ENCODE measurements at places on chromosomes 3 and 15. TPM values are rescaled to one million over a fixed set of nuclear protein-coding genes. Genes with fewer than 3 reads are reported as not detected.

DNA sequence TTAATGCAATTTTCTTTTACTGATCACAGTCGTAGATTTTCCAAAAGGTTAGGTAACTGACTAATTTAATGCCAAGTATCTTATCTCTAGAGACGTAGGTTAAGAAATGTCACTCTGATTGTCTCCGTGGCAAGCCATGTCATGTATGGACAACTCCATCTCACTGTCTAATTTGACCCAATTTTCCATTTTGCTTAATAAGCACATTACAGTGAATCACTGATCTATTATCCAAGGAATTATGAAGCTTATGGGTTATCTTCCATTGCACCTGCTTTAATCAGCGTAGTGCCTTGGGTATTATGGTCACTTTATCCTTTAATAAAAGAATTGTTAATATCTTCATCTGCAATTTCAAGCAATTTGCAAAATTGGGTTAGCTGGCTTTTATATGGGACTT, 557.4 kb upstream of the ROBO2 start:
- H3K4me1 ChIP-seq, result no peaks in the 10 kb centered on the region
- H3K27me3 ChIP-seq, result no peaks in the 10 kb centered on the region
- DNase-seq, result no peak
- no peaks in the 10 kb centered on the region for H3K36me3 ChIP-seq
- H3K27ac ChIP-seq, result no peak overlapping the region

- no peaks in the 10 kb centered on the region for H3K27me3 ChIP-seq
- peak overlapping the region; percentile 26 for H3K4me3 ChIP-seq
- no peaks in the 10 kb centered on the region for H3K36me3 ChIP-seq
- peak; percentile 45 for DNase-seq
Observed at GRCh38 chr3:147945968-147946519, 536.9 kb downstream of the ZIC1 start.

DNA sequence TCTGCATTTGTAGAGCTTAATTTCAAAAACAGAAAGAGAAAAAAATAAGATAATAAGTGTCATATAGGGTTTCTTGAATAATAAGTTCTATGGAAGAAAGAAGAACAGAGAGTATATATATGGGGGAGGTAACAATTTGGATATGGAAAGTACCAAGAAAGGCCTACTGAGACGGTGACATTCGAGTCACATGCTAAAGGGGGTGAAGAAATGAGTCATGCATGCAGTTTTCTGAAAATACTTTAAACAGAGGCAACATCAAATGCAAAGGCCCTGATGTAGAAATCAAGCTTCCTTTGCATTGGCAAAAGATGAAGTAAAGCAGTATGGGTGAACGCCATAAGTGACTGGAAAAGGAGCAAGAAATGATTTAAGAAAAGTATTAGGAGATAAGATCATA, 371.6 kb upstream of the ZNF385D start:
- no peak overlapping the region for H3K4me3 ChIP-seq
- no peaks in the 10 kb centered on the region for H3K36me3 ChIP-seq
- no peaks in the 10 kb centered on the region for H3K4me1 ChIP-seq
- H3K27ac ChIP-seq, result no peak overlapping the region

GRCh38 chr15:84992157-84992944, 10.7 kb downstream of the PDE8A start:
- H3K36me3 ChIP-seq, result no peaks in the 10 kb centered on the region
- no peaks in the 10 kb centered on the region for H3K27me3 ChIP-seq
- no peaks in the 10 kb centered on the region for H3K4me1 ChIP-seq
- H3K27ac ChIP-seq, result no peak overlapping the region
- no peak overlapping the region for H3K4me3 ChIP-seq

GRCh38 chr3:168459226-168459784, 363.6 kb upstream of the GOLIM4 start:
- DNase-seq, result no peak
- H3K27ac ChIP-seq, result no peak overlapping the region
- no peak overlapping the region for H3K4me3 ChIP-seq
- no peaks in the 10 kb centered on the region for H3K4me1 ChIP-seq
- no peaks in the 10 kb centered on the region for H3K36me3 ChIP-seq

Gene ETV5
- 17.1 TPM for total RNA-seq

Gene GOLGA6L7
- total RNA-seq, result not detected

Gene NDN
- 12.8 TPM for total RNA-seq

DNA sequence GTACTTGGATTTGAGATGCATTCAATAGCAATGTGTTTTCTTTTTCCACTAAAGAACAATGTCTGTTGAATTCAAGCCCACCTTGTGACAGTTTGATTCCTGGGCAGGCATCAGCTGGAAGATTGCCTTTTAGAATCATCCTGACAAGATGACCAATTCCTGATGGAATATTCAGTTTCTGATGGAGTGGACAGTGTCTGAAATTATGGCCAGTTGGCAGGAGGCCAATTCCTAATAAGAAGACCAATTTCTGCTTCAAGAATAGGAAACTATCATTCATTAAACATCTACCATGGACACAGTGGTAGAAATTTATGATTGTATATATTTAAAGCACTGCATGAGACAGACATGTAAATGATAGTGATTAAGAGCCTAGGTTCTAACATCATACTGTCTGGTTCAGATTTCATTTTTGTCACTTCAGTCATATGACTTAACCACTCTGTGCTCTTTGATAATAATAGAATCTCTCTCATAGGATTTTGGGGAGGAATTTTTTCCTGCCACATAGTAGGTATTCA, 133.6 kb downstream of the CLSTN2 start:
- H3K4me3 ChIP-seq, result no peak overlapping the region
- DNase-seq, result no peak
- H3K27me3 ChIP-seq, result no peaks in the 10 kb centered on the region

All from pancreas (tissue), 10 donors.